Immature natural killer cell (primary cell): ENCODE measurements at places on chromosomes 4 and X.

DNA sequence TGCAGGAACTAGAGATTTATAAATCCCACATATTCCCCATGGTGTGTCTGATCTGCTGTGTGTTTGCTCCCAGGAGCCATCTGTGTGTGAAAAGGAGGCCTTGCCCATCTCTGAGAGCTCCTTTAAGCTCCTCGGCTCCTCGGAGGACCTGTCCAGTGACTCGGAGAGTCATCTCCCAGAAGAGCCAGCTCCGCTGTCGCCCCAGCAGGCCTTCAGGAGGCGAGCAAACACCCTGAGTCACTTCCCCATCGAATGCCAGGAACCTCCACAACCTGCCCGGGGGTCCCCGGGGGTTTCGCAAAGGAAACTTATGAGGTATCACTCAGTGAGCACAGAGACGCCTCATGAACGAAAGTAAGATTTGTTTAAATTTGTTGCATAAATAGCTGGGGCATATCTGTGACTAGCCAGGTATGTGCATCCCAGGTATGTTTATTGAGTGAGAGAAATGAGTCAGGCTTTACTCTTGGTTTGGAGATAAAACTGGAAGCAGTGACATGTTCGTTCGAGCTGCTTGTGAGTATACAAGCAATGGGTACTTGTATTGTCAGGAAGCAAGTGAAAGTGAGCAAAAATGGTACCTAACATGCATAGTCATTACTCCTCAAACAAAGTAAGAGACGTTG is 89.5 kb downstream of the PTTG2 start:
- DNase-seq = no peak

DNA sequence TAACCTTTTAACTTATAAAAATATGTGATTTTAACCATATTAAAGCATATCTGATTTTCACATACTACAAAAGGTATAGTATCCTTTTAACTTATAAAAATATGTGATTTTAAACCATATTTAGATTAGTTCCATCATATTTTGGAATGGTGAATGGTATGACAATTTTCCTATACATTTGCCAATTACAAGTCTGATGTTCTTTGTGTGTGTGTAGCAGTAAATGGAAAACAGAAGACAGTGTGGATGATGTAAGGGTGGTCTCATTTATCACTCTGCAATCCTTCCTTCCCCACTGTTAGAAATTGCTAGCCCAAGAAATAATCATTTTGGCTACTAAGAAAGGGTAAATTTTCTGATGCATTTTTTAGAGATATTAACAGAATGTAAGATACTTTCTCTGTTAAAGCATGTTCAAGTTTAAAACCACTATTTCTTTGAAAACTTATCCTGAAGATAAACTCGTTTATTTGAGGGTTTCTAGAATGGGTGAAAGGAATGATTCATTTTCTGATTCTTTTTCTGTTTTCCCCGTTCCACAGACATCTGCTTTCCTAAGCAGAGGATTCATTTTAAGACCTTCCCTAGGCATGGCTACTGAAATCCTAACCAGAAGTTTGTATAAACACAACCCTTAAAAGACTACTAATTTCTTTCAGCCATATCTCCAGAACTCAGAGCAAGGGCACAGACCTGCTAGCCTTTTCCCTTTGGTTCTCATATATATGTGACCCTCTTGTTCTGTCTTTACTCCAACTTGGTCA is 21.0 kb downstream of the NUDT6 start:
- DNase-seq = no peak

GRCh38 chr4:54063737-54064316 is 578 bp downstream of the CHIC2 start:
- DNase-seq = peak; percentile 78

DNA sequence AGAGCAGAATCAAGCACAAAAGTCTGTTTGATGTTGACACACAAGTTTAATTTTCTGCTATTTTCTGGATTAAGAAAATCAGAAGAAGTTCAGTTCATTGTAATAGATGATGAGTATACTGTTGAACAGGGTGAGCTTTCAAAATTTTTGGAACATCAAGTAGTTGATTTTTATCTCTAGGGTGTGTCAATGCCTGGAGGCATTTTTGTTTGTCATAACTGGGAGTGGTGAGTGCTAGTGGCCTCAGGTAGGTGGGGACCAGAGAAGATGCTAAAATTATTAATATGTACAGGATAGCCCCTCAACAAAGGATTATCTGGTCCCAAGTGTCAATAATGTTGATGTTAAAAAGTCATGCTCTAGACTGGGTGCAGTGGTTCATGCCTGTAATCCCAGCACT is 279.7 kb upstream of the GNPDA2 start:
- no peak for DNase-seq

GRCh38 chr4:13833171-13833804 is 205.8 kb upstream of the BOD1L1 start:
- no peak for DNase-seq
